ENCODE measurements at places on chromosomes 7 and 10.

DNA sequence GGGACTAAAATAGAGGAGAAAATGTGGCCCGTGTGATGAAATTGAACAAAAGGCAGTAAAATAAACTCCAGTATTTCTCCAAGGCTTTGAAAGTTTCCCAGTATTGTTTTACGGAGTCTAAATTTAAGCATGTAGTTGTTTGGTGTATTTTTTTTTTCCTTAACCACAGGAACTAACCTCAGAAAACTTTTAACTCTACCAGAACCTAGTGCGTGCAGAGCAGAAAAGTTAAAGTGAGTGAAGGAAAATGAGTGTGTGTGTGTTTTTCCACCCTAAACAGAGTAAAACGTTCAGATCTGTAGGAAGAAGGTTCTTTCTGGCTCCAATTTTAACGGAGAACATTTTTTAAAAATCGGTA, 812 bp downstream of the PROSER2 start:
- DNase-seq, result no peak

- no peak for DNase-seq
These were observed 14.7 kb upstream of the LMBR1 start for GRCh38 chr7:156907656-156908055.

- no peak for DNase-seq
These were observed 803 bp upstream of the STK31 start for GRCh38 chr7:23709081-23709750.

DNA sequence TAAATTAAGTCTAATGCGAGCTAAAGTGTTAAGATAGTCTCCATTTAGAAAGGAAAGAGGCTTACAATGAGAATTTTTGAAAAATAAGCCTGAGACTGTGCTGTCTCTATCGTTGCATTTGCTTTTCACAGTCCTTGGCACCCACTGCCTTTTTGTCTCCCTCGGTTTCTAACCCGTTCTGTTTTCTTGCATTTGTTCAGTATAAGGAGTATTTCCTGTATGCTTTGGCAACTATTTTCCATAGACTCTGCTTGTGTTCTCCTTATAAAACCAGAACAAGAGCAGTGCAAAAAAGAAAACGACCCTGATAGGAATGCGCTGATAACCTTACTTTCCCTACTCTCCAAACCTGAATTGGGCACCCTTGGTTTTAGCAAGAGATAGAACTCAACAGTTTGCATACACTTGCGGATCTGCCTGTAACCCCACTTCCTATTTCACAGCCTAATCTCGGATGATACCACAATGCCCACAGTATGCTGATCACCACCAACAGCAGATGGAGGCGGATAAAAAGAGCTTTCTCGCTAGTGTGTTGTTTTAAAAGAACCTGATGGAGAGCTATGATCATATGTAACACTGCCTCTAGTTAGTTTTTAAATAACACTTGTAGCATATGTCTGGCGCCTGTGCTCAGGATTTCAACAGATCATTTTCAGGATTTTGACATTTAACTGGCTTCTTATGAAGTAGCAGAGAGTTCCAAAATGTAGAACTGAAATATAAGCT, 1.6 kb upstream of the ARHGAP12 start:
- no peak for DNase-seq

DNA sequence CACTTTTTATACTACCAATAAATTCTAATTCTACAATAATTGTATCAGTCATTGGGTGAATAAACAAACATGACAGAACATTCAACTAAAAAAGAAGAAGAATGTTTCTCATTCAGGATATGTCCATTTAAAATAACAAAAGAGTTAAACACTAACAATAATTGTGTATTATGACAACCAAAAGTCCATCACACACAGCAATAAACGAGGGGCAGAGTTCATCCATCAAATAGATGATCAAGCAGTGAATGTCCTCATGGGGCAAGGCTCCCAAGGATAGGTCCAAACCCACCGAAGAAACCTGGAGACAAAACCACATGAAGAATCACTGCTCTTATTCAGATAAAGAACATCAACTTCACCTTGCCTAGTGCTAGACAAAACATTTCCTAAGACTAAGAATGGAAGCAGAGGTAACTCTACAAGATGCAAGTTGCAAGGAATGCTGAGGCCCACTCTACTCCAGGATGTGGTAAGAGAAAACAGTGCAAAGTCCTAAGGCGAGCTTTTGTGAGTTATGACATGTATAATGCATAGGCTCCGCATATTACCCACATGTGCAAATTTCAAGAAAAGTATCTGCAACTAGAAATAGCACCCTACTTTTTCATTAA, 115.1 kb downstream of the PARD3 start:
- DNase-seq, result no peak

- DNase-seq, result no peak
These were observed 143.3 kb upstream of the LRGUK start for GRCh38 chr7:133983685-133984419.

- no peak for DNase-seq
These were observed 25.6 kb upstream of the CACNA2D1 start for GRCh38 chr7:82469207-82469606.
